ENCODE measurements at places on chromosomes 5 and 9. TPM values are rescaled to one million over a fixed set of nuclear protein-coding genes. Genes with fewer than 3 reads are reported as not detected.

GRCh38 chr9:32468740-32469139 is 57.3 kb downstream of the RIGI start:
- DNase-seq = no peak

DNA sequence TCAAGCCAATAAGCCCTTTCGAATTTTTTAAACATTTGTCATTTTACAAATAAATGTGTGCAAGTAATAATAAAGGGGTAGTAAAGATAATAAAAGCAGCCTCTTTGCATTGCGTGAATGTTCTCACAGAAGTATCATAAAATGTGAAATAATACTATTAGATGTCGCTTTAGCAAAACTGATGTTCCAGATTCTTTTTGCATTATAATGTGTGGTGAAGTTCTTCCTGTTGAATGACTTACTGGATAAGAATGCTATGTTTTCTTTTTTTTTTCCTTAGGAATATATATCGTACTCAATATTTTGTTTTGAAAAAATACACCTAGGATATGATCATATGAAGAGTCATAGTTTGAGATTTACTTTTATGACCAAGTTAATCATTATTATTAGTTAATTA is 85.2 kb upstream of the CDH12 start:
- no peak for DNase-seq

Gene SHOC1
- total RNA-seq = under 0.01 TPM

DNA sequence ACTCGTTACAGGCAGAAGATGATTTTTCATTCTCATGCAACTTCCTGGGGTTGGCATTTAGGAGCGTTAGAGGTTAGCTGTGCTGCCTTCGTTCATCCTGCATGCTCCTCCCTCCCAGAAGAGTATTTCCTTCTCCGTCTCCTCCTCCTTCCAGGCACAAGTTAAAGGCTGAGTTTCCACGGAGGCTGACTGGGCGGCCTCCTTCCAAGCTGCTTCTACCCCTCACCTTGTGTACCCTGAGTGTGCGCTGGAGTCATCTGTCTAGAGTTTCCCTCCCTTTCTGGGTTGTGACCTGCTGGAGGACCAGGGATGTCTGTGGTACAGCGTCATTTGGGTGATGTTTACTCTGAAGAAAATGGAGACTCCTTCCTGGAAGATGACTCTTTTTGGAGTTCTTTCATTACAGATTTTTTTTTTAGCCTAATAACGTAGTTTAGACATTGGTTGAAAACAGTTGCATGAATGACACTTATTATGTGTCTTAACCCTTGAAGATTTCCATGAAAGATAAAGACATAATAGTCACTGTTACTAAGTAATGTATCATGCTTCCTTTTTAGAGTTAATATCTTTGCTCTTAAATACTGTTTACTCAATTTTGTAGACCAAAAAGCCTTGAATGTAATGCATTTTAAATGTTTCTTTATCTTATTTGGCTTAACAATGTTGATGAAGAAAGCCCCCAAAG is 146.9 kb downstream of the TENT4A start:
- no peak for DNase-seq

DNA sequence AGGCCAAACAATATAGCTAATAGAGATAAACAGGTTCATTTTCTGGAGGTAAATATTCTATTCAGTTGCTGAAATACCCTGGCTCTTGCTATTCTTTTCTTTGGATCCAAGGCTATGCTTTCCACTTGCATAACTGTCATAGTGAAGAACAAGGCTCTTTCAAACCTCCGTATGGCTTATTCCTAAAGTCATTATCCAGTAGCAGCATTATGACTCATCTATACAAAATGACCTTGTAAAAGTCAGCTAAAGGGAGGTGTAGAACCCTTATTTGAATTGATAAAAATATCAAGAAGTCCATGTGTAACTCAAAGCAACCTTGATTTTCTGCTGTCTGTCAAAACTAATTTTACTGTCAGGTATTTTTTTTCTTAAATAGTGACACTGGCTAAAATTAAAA is 447.8 kb downstream of the PLK2 start:
- no peak for DNase-seq

Gene LSM11
- 4.4 TPM for total RNA-seq

GRCh38 chr5:124054564-124054963 is 542.6 kb downstream of the CSNK1G3 start:
- DNase-seq = no peak

GRCh38 chr9:129140397-129141065 is 29.3 kb downstream of the PTPA start:
- peak; percentile 90 for DNase-seq
